NCI-H187 treated with DMSO at 0.1 percent for 48 hours (cell line): ENCODE measurements at places on chromosomes 12 and 14.
A peak's percentile ranks its signal among the peaks of the same experiment; 100 is the strongest.

- no peak for DNase-seq
Measured at GRCh38 chr12:45731190-45731775, 1.8 kb downstream of the ARID2 start.

- DNase-seq, result no peak
Measured at GRCh38 chr12:30614031-30614430, 81.6 kb downstream of the IPO8 start.

DNA sequence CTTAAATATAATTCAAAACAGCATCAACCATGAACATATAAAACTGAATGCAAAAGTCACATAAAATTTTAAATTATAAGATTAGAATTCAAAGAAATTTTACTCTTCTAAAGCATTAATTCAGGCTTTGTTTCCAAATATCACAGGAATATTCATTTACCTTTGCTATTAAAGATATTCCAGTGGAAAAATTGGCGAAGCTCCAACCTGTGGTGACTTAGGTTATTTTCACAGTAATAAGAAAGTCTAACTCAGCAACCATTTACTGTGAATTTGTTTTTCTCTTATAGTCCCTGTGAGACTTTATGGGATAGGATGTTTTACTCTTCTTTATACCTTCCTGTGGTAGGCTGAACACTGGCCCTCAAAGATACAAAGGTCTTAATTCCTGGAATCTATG is 3.2 kb downstream of the WDR89 start:
- DNase-seq, result no peak

GRCh38 chr12:114815026-114815795 is 131.2 kb upstream of the TBX3 start:
- DNase-seq, result no peak

DNA sequence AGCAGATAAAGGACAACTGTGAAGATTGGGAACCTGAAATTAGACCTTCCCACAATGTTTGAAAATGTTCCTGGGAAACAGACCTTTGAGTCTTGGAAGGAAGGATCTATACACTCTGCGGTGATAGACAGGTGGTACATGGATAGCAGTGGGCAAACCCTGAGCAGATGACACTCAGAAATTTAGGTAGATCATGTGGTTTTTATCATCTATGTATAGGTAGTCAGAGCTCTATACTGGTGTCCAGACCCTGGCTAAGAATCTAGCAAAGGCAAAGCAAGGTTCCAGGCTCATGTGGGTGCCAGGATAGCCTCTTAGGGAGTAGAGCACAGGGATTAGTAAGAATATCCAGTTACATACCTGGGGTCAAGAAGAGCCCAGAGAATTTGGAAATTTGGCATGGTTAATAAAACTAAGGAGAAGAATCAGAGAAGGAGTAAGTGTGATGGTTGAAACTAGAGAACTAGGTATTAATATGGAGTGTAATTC is 331.2 kb upstream of the FBXO33 start:
- no peak for DNase-seq

DNA sequence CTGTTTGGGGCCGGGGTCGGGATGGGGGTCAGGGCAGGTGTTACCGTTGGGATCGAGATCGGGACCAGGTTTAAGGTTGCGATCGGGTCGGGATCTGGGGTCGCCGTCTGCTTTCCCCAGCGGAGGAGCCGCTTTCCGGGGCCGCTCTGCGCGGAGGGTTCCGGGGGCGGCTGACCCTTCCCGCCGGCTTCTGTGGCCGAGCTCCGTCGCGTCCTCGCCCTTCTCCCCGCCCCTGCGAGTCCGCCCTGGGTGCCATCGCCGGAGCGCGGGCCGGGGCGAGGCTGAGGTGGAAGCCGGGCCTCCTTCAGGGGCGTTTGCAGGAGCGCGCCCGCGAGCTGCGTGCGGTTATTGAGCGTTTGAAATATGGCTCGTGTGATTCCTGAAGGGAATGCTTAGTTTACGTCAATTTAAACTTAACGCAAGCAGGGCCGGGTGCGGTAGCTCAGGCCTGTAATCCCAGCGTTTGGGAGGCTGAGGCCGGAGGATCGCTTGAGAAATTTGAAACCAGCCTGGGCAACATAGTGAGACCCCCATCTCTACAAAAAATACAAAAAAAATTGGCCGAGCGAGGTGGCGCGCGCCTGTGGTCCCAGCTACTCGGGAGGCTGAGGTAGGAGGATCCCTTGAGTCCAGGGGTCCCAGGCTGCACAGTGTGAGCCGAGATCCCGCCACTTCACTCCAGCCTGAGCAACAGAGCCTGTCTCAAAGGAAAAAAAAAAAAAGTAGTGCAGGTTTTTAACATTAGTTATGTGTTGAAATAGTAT is 620 bp downstream of the PGAM5 start:
- DNase-seq, result no peak

- no peak for DNase-seq
Measured at GRCh38 chr12:94798113-94798512, 147.8 kb upstream of the TMCC3 start.

GRCh38 chr12:58470266-58471010 is 449.9 kb downstream of the LRIG3 start:
- DNase-seq, result no peak

GRCh38 chr12:132812631-132813305 is 15.9 kb downstream of the GOLGA3 start:
- no peak for DNase-seq

DNA sequence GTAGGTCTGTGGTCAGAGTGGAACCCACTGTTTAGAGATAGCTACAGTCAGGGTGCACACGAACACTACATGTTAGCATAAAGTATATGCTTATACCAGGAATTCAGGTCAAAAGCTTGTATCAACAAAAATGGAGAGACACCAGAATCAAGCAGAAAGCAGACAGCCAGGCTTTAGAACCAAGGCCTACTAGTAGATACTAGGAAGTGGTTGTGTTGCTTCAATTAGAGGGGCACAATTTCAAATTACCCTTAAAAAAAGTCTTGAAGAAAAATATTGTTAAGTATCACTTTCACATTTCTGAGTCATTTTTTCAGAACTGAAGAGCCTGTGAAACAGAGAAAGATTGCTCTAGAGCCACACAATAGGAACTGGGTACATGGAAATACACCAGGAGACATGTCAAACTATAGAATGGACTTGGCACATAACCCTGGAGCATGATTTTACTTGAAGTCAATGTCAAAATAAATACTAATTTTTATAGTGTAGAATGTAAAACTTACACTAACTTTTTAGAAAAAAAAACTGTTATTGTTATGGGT is 41.6 kb downstream of the LRRC9 start:
- DNase-seq, result no peak

DNA sequence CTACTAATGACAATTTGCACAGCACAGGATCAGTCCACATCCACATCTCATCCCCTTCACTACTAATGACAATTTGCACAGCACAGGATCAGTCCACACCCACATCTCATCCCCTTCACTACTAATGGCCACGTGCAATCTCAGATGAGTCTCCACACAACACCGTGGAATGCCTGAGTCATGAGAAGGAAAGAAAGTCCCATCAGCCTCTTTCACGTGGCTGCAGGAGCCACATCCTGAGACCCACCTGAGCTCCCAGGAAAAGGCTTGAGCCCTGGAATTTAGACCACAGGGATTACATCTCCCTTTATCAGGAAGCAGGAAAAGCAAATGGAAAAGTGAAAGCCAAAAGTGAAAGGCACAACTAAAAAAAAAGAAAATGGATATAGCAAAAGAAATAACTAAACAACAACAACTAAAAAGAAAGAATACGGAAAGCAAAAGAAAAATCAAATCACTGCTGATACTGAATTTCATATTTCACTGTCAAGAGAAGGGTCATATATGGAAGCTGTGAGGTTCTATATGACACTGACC is 1300.5 kb downstream of the TMEM121 start:
- DNase-seq, result no peak

DNA sequence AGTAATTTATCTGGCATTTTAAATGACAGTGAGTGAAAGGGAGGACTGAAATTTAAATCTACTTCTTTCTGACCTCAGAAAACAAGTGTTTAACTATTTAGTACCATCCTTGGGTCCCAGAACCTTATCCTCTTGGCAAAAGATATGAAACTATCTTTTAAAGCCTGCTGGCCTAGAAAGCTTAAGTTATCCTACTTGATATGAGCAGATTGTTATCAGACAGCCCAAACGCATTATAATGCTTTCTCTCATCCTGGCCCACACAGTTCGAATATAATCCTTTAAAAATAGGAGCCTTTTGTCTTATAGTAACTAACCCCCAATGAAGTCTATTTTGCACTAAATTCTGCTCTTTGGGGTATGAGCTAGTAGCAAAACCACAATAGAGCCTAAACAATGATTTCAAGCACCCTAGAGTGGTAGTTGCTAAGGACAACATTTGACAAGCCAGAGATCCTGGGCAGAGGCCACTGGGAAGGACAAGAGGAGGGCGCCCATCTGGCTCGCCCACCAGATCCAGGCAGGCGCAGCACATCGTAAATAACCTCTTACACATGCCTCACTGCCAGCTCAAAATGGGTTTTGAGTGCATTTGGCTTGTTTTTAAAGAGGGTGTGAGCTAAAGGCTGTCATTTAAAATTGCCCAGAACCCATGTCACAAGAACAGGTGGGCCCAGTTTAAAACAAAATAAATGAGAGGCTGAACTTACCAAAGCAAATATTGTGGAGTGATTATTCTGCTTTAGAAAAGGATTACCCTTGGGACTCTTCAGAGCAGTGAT is 37.7 kb upstream of the CRY1 start:
- peak; percentile 100 for DNase-seq

- DNase-seq, result no peak
Measured at GRCh38 chr12:23775208-23775607, 174.3 kb downstream of the SOX5 start.
